ENCODE measurements at places on chromosomes 6 and 20.

DNA sequence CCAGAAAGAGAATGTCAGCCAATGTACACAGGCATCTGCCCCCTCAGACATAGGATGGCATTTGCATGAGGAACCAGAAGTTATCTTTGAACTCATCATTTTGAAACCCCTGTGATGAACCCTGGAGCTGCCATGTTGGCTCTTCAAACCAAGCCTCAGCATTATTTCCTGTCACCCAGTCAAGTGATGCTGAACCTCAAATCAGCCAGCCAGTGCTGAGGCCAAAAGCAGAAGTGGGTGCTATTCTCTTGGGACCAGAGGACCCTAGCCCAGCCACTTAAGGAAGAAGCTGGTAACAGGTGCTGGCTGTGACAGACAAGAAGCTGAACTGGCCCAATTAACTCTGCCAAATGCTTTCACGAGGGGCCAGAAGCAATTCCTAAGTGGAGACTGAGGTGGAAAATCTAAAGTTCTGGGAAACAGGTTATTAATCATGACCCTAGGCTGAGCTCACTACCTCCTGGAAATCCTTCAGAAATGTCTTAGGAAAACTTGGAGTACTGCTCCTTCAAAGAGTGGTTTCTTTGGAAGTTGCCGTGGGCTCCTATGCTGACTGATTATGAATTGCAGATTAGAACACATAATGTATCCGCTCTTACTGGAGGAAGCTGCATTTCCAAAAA is 4.0 kb downstream of the PKIG start:
- DNase-seq: peak; percentile 89

GRCh38 chr6:10305790-10306415 is 109.0 kb downstream of the TFAP2A start:
- DNase-seq: no peak

- no peak for DNase-seq
Measured at GRCh38 chr6:160424256-160424655, 76.1 kb downstream of the SLC22A3 start.

DNA sequence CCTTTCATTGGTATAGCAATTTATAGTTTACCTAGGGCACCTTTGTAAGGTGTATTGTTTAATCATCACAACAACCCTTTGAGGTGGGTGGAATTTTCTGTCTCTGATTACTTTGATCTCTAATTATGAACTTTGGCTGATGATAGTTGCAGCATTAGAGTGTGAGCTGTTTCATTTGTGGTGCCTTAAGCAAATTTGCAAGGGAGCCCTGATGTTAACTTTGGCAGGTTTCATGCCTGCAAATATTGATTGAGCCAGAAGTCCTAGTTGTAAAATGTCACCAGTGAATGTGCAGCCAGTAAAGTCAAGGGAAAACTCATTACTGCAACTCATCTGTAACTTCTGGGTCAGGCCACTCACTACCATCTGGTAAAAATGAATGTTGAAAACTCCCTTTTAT is 29.8 kb downstream of the CTNNBL1 start:
- no peak for DNase-seq

GRCh38 chr6:166707045-166707444 is 80.0 kb upstream of the RPS6KA2 start:
- no peak for DNase-seq

- DNase-seq: no peak
Measured at GRCh38 chr6:166595061-166595780, 8.7 kb upstream of the RAMACL start.

DNA sequence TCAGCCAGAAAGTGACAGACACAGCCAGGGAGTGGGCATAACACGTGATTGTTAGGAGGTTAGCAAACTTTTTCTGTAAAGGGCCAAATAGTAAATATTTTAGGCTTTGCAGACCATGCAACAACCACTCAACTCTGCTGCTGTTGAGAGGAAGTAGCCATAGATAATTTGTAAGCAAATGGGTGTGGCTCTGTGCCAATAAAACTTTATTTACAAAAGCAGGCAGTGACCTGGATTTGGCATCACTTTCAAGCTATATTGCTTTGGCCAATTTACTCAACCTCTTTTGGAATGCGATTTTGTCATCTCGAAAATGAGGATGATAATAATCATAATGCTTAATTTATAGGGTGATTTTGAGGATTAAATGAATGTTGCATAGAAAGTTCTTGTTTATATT is 152.6 kb downstream of the TSHZ2 start:
- DNase-seq: no peak

DNA sequence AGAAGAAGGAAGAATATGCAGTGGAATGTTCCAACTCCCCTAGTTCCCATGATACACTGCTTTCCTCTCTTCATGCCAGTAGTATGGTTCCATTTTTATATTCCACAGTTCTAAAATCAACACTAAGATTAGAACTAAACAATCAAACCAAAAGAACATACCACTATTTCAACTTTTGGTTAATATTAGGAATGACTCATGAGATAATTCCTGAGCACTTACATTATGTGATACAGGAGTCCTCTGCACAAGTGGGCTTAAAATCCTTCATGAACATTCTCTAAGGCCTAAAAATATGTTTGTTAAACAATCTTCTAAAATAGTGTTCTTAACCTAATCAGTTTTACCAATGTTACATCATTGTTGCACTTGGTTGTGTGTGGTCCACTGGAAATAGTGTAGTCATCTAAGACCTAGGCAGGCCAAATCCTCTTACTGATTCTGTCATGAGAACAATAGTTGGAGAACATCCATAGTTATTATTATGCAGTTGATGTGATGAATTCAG is 30.3 kb upstream of the RCAN2 start:
- DNase-seq: no peak

DNA sequence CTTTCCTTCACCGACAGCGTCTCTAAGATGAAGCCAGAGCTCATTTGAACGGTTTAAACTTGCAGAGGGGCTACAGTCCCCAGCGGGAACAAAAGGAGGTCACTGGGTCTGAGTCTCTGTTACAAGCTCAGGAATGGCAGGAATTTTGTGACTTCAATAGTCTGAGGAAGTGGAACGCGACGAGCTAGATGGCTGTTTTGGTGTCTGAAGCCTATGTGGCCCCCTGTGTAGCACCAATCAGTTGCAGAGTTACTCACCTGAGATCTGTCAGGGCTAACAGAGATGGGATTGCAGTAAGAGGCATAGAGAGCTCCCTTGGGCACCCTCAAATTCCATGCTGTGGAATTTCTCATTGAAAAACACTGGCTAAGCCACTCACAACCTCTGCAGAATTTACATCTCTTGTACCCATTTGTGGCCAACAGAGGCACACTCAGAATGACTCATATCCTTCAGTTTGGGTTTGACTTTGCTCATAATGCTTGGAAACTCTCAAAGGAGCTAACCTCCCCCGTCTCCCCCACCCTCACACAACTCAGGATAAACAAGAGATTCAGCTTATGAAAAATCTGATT is 7.1 kb upstream of the TCP11 start:
- DNase-seq: no peak

- DNase-seq: no peak
Measured at GRCh38 chr20:58389968-58390658, 1.1 kb downstream of the VAPB start.

DNA sequence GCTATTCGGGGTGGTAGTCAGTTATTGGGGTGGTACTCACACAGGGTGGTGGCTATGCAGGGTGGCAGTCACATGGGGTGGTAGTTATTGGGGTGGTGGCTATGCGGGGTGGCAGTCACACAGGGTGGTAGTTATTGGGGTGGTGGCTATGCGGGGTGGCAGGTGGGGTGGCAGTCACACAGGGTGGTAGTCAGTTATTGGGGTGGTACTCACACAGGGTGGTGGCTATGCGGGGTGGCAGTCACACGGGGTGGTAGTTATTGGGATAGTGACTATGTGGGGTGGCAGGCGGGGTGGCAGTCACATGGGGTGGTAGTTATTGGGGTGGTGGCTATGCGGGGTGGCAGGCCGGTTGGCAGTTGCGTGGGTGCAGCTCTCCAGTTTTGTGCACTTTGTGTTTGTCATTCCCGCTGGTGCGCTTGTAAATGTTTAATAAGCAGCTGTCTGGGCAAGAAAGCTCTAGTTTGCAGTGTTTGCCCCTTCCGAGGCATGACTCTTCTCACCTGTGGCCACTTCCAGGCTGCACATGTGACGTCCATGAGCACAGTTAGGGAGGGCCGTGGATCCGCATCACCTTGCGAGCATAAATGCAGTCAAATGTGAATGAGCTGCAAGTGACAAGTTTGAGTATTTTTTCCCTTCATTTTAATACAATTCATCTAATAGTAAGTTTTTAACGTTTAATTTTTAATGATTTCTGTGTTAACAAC is 219.0 kb upstream of the CST7 start:
- DNase-seq: no peak

DNA sequence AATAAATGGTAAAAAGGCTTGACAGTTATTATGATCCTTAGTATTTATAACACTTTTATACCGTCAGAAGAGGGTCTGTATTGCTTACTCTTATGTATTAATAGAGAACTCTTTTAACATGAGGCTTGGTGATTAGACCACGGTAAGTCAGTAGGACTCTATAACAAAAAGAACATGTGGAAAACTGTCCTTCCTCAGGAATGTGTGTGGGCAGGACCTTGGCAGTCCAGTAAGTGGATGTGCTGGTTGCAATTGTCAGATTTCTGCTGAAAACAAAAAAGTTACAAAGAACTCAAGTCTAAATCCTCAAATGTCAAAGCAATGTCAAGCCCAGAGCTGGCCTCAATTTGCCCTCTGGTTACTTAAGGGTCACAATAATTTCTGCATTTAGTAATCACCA is 81.1 kb downstream of the PLCG1 start:
- DNase-seq: no peak

DNA sequence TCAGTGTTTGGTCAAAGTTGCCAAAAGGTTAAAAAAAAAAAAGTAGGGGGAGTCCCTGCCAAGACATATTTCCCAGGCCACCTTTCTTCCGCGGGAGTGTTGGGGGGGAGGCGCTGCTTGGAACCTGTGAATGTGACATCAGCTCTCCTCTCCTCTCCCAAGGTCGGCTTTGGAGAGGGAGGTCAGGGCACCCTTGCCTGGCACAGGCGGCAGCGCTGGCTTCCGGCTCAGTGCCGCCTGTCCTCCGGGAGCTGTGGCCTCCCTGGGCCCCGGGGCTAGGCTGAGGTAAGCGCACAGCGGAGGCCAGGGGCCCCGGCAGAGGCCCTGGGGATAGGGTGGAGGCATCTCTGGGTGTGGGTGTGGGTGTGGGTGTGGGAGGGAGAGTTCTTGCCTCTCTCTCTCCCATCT is 1.9 kb upstream of the EDN1 start:
- DNase-seq: no peak

DNA sequence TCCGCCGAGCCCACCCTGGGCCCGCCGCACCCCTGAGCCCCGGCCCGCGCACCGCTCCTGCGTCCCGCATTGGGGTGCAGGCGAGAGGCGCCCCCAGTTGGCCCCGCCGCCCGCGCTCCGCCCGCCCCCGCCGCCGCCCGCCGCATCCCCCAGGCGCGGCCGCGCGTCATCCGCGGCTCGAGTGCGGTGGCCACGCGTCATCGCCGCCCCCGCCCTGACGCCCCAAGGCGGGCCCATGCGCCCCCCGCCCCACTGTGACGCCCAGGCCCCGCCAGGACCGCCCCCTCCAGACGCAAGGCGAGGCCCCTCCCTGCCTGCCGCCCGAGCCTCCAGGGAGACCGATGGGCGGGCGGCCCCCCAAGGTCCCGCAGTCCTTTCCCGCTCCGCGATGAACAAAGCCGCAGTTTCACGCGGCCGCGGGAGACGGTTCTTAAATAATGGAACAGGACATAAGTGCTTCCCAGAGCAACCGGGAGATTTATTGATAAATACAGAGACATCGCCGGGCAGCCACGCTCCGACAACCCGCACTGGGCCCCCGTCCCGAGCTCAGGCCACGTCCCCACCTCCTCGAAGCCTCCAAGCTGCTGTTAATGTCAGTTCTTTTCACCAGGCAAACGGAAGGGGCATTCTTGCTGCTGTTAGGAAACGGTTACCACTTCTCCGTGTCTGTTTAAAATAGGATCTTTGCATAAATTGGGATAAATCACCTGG is at the start of gene ANKRD60:
Gene ANKRD60 (minus strand): TSS at position 170 of the 714 bp plus-strand sequence. CDS start 0 bp downstream, at position 170.
- no peak for DNase-seq

DNA sequence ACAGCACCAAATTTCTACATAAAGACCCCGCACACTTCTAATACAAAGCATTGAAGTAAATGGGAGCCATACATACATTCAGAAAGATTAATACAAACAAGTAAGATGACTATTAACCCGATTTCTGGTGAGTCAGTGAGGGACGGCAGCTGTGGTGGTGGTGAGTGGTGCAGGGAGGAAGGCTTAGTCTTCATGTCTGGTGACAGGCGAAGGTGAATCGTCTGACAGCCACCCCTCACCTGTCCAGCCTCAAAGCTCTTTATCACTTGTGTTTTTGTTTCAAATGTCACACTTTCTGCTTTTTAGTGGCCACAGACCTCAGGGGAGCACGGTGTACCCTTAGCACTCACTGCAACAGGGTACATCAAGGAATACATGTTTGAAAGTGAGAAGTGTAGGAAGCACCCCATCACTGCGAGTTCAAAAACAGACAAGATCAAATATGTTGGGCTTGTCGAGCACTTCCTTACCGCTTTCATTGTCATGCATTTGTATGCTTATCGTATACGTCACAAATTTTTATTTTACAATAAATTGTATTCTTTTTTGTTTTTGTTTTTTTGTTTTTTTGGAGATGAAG is 63.5 kb downstream of the IRF4 start:
- no peak for DNase-seq

Data from GM12864 (cell line).